ENCODE measurements at places on chromosomes 7 and 10.

DNA sequence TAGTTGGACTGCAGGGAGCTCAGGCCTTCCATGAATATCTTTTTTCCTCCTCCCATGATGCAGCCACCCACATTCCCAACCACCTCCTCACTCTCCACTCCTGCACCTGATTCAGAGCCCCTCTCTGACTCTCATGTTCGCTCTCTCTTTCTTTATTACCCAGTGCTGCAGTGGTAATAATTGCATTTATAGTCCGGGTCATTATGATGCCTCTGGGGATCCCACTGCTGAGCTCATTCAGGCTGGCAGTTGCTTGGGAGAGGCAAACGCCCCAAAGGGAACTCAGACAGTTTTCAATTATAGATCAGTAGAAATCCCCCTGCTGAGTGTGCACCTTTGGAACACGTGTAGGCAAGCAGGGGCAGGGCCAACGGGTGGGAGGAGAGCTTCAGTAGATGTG, 953.0 kb downstream of the GRID1 start:
- no peak for DNase-seq

GRCh38 chr10:102480396-102480795, 22.1 kb downstream of the ACTR1A start:
- DNase-seq = no peak

GRCh38 chr10:78139341-78139740, 105.7 kb downstream of the RPS24 start:
- no peak for DNase-seq

DNA sequence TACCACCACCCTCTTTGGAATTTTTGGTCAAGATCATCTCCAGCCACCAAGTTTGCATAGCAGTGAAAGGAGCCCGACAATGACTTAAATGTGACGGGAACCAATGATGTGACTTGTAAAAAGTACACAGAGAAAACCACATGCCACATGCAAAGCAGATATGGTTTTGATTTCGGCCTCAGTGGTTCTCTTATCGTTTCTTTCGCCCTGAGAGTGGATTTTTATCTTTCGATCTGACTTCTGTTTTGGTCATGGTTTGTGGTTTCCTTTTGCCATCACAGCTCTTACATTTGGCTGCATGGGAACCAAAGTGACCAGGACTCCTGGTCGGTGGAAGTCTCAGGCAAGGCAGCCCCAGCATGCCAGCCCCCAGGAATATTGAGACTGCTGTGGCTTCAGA, 31.5 kb downstream of the TCF7L2 start:
- no peak for DNase-seq

- no peak for DNase-seq
These were observed 2.8 kb downstream of the CALHM3 start for GRCh38 chr10:103476046-103476768.

GRCh38 chr7:155361346-155361680, 63.6 kb downstream of the INSIG1 start:
- DNase-seq = no peak

DNA sequence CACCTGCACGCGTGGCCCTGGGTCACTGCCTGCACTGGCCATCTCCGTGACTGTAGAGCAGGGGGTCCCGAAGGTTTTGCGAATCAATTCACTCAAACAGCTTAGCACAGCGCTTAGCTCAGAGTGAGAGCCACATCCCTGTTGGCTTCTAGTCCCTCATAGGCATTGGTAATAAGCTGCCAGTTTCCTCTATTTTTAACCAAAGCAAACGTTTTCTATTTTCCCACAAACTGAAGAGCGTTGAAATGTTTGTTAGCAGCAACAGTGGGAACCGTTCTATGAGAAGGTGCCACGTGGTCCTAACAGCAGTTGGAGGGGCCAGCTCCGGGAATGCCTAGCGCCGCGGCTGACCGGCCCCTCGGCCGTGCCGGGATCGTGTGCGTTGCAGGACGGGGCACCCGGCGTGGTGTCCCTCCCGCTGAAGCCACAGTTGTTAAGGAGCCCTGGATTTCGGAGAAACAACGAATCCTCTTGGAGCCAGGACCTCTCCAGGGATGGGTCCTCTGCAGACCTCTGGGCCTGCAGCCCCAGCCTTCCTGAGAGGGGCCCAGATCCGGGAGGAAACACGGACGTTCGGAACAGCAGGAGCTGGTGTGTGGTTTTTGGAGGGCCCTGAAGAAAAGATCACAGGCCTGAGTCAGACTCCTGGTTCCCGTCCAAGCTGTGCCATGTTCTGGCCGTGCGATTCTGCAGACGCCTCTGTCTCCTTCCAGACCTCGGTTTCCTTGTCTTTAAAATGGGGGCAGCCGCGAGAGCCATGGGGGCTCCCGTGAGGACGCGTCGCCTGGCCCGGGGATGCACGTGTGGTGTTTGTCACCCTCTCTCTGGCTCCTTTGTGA, 40.3 kb downstream of the FAM20C start:
- DNase-seq = no peak

DNA sequence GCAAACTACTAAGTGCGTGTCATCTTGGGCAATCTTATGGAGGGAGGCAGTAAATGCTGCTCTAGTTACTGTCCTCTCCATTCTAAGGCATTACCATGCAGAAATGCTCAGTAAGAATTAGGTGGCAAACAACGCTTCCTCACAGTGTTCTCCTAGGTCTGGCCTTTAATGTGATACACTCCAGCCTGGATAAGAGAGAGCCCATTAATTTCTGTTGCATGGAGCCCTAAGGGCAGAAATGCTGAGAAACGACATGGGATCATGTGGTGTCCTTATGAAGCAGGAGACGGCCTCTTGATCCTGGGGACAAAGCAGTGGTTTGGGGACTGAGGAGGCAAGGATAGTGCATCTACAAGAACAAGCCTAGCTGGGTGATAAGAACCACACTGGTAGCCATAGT, 44.0 kb downstream of the SLC25A13 start:
- DNase-seq = no peak

DNA sequence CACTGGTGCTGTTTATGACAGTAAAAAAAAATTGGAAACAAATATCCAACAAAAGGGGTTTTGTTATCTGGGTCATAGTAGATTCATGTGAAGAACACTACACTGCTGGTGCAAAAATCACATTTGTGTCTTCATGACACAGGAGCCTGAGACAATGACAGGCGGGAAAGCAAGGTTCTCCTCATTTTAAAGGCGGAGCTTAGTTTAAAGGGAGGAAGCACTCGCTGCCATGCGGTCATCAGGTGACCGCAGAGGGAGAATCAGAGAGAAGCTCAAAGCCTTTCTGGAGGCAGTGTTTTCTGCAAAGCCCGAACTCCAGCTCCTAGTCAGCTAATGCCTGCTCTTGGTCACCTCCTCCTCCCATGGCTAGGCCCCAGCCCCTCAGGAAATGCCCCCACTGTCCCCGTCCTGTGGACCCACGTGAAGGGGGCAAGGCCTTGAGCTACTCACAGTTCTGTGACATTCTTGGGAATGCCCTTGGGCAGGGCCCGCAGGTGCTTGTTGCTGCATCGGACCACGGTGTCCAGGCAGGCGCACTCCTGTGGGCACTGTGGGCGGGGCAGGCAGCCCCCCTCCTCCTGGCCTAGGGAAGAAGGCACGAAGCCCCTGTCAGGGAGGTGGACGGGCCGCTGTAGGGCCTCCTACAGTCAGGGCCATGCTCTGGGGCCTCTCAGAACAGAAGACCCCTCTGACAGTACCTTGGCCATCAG, 146.1 kb downstream of the SLIT1 start:
- no peak for DNase-seq
